ENCODE measurements at places on chromosomes 5 and 9.

- no peak for DNase-seq
These were observed 931.5 kb upstream of the NUDT12 start for GRCh38 chr5:104494083-104494482.

DNA sequence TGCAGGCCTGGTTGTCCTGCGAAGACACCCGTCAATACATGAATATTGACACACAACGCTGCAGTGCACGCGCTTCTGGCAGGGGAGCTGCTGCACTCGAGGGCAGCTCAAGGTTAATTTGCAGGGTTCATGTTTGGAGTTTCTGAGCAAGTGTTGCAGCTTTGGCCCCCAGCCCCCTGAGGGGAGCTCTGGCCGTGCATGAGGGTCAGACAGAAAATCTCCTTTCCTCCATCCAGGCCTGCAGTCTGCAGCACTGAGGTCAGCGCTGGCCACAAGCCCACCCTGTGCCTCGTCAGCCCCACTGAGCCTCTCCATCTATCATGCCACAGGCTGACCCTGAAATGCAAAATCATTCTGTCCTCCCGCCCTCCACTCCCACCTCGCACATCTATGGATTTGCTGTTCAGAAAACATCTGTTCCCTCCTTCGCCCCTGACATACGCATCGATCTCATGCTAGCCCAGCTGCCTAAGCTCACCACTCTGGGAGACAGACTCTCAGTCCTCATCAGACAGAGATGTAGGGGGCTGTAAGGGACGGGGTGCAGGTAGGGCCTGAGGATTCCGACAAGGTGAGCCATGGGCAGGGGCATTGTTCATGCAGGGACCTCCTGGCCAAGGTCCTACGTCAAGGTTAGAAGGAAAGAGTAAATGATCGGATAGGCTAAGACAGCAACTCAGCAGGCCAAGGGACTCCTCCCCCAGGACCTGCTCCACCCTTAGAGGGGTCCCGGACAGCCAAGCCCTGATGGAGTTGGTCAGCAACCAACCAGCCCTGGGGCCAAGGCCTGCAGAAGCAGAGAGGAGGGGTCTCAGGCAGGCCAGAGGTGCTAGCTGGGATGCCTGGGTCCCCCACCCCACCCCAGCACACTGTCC lies 125.1 kb downstream of the KCNIP1 start:
- DNase-seq = no peak

GRCh38 chr5:165309446-165309845 lies 1804.0 kb downstream of the MAT2B start:
- DNase-seq = no peak

- no peak for DNase-seq
These were observed 192.3 kb downstream of the PALM2AKAP2 start for GRCh38 chr9:109972026-109972882.

DNA sequence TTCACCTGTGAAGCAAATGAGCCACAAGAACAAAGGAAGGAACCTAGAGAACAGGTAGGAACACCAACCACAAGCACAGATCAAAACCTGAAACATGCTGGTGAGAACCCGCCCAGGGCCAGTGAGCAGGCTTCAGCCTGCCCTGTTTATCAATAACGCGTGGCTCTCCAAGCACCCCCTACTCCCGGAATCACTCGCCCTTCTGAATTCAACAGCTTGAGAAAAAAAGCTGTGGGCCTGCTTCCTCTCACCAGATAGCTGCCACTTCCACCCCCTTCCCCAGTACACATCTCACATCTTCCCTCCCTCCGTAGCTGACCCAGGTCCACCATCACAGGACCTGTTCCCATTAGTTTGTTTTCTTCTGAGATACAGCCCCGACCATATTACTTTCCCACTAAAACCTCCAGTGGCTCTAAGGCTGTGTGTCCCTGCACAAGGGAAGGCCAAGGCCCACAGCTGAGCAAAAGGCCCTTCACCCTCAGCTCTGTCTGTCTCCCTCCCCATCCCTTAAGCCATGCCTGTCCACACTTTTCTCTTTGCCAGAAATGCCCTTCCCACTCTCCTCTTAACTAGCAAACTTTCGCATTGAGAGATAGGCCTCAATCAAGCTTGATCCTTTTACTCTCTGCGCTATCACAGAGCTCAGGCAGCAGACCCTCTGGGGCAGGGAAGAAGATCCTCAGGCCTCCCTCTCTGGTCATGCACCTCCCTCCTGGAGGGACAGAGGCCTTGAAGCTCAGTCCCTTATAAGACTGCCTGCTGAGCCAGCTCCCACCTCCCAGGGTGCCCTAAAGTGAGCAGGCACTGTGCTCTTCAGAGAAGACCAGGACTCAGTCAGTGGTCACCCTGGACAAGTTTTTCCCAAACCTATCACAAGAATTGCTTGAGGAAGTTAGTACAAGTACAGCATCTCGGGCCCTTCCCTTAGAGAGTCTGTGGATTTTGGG lies 30.1 kb downstream of the B4GALT1 start:
- no peak for DNase-seq

DNA sequence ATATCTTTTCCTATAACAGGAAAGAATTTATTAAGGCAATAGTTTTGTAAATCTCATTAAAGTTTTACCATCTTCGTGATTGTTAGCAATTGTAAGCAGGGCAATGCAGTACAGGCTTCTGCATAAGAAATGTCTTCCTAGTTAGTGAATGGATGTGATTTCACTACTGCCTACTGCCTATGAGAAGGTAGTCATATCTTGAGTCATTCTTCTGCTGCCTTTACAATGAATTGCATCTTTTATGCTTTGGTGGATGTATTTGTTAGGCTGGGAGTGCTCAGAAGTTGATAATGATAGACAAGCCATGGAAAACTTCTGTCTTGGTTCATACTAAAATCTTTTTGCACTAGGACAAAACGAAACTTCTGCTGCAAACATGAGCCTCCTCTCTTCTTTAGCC lies 128.0 kb downstream of the ADAMTSL1 start:
- no peak for DNase-seq

- DNase-seq = no peak
These were observed 345.0 kb downstream of the TMEM38B start for GRCh38 chr9:106039151-106039935.

DNA sequence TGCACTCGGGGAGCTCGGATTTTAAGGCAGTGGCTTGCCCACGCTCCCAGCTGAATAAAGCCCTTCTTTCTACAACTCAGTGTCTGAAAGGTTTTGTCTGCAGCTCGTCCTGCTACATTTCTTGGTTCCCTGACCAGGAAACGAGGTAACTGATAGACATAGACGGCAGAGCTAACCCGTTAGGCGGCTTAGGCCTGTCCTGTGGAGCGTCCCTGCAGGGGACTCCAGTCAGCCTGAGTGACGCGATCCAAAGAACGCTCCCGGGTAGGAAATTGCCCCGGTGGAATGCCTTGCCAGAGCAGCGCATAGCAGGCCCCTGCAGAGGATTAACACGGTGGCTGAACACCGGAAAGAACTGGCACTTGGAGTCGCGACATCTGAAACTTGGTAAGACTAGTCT lies 1.8 kb upstream of the SELENOP start:
- no peak for DNase-seq

DNA sequence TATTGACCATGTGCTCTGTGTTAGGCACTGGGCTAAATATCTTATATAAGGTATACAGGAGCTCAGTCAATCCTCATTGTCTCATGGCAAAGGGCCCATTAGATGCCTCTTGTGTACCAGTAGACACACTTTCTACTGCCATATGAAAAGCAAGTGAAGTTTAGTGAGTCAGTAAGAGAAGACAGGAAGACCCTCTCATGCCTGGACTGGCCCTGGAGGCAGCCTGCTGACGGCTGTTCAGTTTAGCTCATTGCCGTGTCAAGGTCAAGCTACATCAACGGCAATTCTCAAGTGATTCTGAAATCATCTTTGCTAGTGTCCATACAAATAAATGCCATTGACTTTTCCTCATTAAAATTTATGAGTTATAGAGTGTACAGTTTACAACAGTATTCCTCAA lies 237.9 kb downstream of the IRX1 start:
- no peak for DNase-seq

DNA sequence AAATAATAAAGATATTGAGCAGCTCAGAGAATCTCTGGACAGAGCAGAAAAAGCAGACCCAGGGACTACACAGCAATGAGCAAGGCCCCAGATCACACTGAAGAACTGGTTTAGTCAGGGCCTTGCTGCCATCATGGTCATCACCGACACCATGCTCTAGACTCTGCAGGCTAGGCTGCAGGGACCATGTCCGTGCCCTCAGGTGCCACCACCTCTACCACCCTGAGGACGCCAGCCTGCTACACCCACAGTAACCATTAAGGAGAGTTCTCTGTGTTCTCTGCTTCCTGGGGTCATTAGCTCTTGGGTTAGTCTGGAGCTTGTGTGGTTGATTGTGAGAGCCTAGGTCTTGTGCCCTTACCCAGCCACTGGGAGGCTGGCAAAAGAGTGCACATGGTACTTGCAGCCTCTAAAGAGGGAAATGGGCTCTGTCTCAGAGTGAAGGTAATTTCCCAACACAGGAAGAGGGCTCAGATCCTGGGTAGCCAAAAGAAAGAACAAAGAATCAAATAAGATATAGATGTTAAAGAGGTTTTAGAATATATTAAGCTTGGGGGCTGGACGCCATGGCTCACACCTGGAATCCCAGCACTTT lies 31.9 kb upstream of the JADE2 start:
- no peak for DNase-seq

DNA sequence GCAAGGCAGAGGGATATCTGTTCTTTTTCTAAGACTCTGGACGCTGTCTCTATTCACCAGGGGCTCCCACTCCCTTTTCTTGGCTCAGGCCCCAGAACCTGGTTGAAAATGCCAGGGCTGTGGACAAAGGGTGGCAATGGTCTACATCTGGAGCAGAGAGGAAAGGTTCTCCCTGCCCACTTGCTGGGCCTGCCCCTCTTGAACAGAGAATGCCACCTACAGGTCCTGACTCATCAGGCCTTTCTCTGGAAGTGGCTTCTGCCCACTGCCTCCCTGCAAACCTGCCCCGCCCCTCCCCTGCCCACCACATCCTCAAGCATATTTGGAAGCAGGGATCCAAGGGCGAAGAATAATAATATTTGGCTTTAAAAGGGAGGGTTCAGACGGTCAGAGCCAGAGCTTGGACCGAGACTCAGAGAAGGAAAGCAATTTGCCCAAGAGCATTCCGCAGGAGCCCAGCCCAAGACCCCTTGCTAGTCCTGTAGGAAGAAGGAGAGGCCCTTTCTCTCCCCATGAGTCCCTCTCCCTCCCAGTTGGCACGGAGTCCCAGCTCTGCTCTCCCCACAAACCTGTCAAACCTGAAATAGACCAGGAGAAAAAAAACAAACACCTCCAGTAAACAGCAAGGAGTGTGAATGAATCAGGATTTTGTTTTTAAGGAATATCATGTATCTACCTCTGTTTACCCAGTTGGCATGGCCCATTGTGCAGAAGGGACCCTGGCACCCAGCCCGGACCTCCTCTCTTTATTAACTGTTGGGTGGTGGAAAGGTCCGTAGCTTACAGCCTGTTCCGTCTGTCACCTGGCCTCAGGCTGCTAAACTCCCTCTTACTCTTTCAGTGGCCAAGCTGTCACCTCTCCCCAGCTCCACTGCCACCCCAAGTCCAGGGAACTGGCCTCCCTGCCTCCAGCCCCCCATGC lies 37.7 kb upstream of the STXBP1 start:
- no peak for DNase-seq

- DNase-seq = no peak
These were observed 44.4 kb downstream of the PARP8 start for GRCh38 chr5:50710838-50711237.

DNA sequence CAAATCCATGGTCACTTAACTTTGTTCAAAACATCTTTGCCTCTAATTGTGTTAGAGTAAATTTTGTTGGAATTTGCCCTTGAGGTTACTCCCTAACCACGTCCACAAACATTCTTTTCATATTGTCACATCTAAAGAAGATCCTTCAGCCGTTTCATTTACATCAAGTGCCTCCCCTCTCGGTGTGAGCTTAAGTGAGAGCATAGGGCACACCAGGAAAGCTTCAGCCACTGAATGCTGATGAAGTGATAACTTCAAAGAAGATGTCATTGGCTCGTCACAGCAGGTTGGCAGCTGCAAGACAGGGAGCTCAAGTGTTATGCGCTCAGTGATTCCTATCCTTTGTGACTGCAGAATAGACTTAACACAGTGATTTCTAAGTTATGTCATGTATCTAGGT lies 49.6 kb upstream of the ADAMTS19 start:
- no peak for DNase-seq

GRCh38 chr5:99911971-99912370 lies 623.2 kb upstream of the FAM174A start:
- DNase-seq = no peak

GRCh38 chr5:159849437-159850083 lies 66.7 kb upstream of the ADRA1B start:
- no peak for DNase-seq

- no peak for DNase-seq
These were observed 221.4 kb downstream of the SPATA31D1 start for GRCh38 chr9:82209797-82210470.

- peak; percentile 51 for DNase-seq
These were observed 4.4 kb upstream of the ST6GALNAC6 start for GRCh38 chr9:127903557-127904475.

GRCh38 chr5:16464664-16465543 lies 696 bp downstream of the ZNF622 start:
- no peak for DNase-seq

DNA sequence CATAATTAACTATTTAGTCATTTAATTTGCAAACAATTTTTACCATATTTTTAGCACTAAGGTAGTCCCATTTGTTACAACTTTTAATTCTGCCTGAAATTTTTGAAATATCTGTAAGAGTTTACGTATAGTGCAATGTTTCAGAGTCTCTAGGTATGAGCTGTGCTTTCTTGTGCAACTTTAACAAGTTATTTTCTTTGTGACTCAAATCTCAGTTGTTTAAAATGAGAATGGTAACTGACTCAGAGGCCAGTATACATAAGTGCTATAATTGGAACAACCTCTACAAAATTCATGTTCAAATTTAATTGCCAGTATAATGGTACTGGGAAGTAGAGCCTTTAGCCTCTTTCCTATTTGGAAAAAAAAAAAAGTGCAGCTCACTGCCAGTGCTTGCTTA lies 14.2 kb upstream of the ZNF883 start:
- no peak for DNase-seq

- no peak for DNase-seq
These were observed 14.6 kb downstream of the URM1 start for GRCh38 chr9:128385496-128386460.

- DNase-seq = no peak
These were observed 69.7 kb downstream of the GRAMD2B start for GRCh38 chr5:126492939-126493338.

DNA sequence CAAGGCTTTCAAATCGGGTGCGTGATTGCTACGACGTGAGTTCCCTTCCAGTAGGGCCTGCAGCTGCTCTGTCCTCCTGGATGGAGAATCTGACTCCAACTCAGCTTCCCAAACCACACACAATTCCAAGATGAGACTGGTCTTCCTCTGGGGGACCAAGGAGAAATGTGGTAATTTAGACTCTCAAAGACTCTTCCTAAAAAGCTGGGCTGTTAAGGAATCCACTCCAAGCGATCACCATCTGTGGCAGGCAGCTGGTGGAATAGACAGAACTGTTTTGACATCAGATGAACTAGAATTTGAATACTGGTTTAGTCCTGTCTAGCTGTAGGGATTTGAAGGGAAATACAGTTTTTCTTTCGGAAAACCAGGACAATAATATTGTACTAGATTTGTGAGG lies 130.7 kb upstream of the KLF4 start:
- no peak for DNase-seq

All from stimulated activated CD8-positive, alpha-beta memory T cell treated with anti-CD3 and anti-CD28 coated beads, Interleukin-7, amount 100 ng/mL, for 1 hour (primary cell).